ENCODE measurements at places on chromosomes 5 and 9.

DNA sequence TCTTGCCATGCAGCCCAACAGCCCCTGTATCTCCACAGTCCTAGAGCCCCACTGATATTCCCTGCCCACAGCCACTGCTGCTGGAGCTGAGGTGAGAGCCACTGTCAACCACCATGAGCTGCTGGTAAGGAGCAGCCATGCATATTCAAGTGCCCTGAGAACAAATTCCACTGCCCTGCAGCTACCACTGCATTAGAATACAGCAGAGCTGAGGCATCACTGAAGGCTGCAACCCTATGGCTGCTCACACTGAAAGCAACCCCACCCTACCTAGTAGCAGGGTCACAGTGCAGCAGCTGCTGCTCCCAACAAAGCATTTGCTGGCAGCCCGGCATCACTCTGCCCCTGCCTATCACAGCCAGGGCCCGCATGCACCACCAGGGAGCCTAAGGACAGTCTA lies 68.6 kb downstream of the SKIC3 start:
- no peak for DNase-seq

- DNase-seq: peak; percentile 86
Observed at GRCh38 chr5:72608297-72608696, 101.1 kb upstream of the ZNF366 start.

DNA sequence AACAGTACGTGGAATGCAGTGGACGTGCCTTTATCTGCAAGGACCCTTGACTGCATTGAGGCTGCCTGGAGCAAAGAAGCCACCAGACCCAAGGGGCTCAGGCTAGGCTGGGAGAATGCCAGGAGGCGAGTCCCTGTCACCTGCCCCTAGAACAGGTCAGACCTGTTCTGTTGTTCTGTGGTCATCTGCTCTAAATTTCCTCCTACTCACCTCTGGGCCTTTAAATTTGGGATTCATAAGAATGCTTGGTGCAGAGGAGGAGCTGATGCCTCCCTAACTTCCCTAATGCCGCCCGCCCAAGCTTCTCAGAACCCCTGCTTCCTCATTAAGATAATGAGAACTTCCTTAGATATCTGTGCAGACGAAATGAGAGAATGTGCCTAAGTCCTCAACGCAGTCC lies 32.0 kb downstream of the DAPK1 start:
- DNase-seq: no peak

- no peak for DNase-seq
Observed at GRCh38 chr5:151214614-151215545, 9.0 kb downstream of the CCDC69 start.

- peak; percentile 24 for DNase-seq
Observed at GRCh38 chr5:173800340-173800739, 87.8 kb upstream of the CPEB4 start.

DNA sequence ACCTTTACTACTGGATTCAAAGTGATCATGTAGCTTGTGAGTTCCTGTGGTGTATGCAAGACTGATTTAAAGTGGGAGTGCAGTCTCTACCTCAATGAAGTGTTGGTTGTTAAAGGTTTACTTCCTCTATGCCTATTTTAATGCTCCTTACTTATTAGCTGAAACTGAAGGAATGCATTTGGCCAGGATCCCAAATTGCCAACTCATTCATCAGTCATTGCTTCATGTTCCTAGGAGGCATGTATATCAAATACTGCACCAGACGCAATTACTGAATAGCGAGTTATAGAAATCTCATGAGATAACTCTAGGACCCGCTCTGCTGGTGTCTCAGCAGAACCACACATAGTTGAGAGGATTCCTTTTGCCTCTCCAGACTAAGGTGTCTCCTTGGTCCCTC lies 143.0 kb upstream of the RPS23 start:
- DNase-seq: peak; percentile 95

DNA sequence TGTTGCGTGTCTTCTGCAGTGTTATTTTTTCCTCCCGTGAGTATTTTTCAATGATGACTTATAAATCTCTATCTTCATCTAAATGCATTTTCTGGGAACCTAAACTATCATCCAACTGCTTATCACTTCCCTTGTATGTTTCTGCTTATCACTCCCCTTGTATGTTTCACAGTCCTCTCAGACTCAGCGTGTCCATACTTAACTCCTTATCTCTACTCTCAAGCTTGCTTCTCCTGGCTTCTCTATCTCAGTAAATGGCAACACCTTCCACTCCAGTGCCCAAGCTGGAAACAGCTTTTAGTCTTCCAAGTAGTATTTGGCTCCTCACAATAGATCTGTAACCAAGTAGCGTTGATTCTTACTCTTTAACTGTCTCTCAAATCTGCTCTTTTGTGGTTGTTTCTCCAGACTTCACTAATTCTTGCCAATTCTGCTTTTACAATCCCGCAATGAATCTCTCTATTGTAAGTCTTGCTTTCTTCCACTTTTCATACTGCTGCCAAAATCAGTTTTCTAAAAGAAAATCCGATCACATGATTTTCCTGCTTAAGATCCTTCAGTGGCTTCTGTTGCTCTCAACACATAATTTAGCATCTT lies 33.8 kb upstream of the TXNDC8 start:
- DNase-seq: no peak

- DNase-seq: no peak
Observed at GRCh38 chr5:51138164-51138563, 245.1 kb upstream of the ISL1 start.

All from fibroblast of lung (primary cell).